Smooth muscle cell of the umbilical artery (primary cell): ENCODE measurements at places on chromosomes 4 and X. TPM values are rescaled to one million over a fixed set of nuclear protein-coding genes. Genes with fewer than 3 reads are reported as not detected.

ITIH6 gene
- not detected in 2 replicates for total RNA-seq

H2BW2 gene
- total RNA-seq = not detected in 2 replicates

IGSF1 gene
- total RNA-seq = 0.14 TPM in 1 of 2 replicates, not detected in the other

CFAP99 gene
- total RNA-seq = not detected in 2 replicates

FHDC1 gene
- 0.28 and 0.30 TPM in 2 replicates for total RNA-seq

NUP62CL gene
- not detected in 2 replicates for total RNA-seq

HS6ST2 gene
- total RNA-seq = under 0.01 and 0.42 TPM in 2 replicates

ARMCX4 gene
- total RNA-seq = 8.3 and 10.5 TPM in 2 replicates

SEPTIN11 gene
- 178 and 313 TPM in 2 replicates for total RNA-seq

GIMD1 gene
- not detected in 2 replicates for total RNA-seq

DCK gene
- 14.3 and 20.7 TPM in 2 replicates for total RNA-seq

MAGED4B gene
- total RNA-seq = 57.9 and 99.3 TPM in 2 replicates

NSUN7 gene
- 0.30 TPM in 1 of 2 replicates, not detected in the other for total RNA-seq

CFP gene
- 0.05 and 0.30 TPM in 2 replicates for total RNA-seq

BST1 gene
- 6.6 and 12.8 TPM in 2 replicates for total RNA-seq
